ENCODE measurements at places on chromosomes 4 and X. TPM values are rescaled to one million over a fixed set of nuclear protein-coding genes. Genes with fewer than 3 reads are reported as not detected.

GAB3 gene
- total RNA-seq: 0.55 TPM

BEND2 gene
- total RNA-seq: not detected

SEL1L3 gene
- 25.1 TPM for total RNA-seq

ZIC3 gene
- total RNA-seq: not detected

NAT8L gene
- total RNA-seq: 14.7 TPM

XG gene
- total RNA-seq: not detected

CLDN2 gene
- 9.9 TPM for total RNA-seq

FMR1NB gene
- total RNA-seq: not detected

ZXDA gene
- total RNA-seq: 1.4 TPM

HERC5 gene
- total RNA-seq: 3.5 TPM

PIGA gene
- total RNA-seq: 7.3 TPM

NEIL3 gene
- total RNA-seq: 11.7 TPM

FAM90A26 gene
- not detected for total RNA-seq

COL25A1 gene
- not detected for total RNA-seq

NR0B1 gene
- total RNA-seq: 46.2 TPM

MORC4 gene
- total RNA-seq: 38.3 TPM

PDE6B gene
- total RNA-seq: not detected

NUP62CL gene
- total RNA-seq: 16.3 TPM

DNAJB14 gene
- total RNA-seq: 20.7 TPM

ADH1C gene
- not detected for total RNA-seq

GCNA gene
- total RNA-seq: 0.88 TPM

F9 gene
- total RNA-seq: not detected

HSFX4 gene
- not detected for total RNA-seq

CENPU gene
- 26.0 TPM for total RNA-seq

EDA2R gene
- total RNA-seq: 11.0 TPM

HSFX1 gene
- total RNA-seq: 0.14 TPM

MAML3 gene
- 11.9 TPM for total RNA-seq

TCEAL3 gene
- total RNA-seq: 24.3 TPM

NKX6-1 gene
- 0.82 TPM for total RNA-seq

TKTL2 gene
- not detected for total RNA-seq

GLRA3 gene
- total RNA-seq: not detected

RHOXF2B gene
- not detected for total RNA-seq

PABPC5 gene
- total RNA-seq: not detected

ZNF732 gene
- total RNA-seq: not detected

GAGE12E gene
- total RNA-seq: not detected

RBM46 gene
- not detected for total RNA-seq

DMRTC1B gene
- not detected for total RNA-seq

LRCH2 gene
- total RNA-seq: 0.02 TPM

CLCN3 gene
- 18.8 TPM for total RNA-seq

Data from A549 treated with RU486 at 1 μM for 4 hours (cell line).